AG20443 (cell line): ENCODE measurements at places on chromosomes 6 and 20.

- DNase-seq, result no peak
Observed at GRCh38 chr6:17022604-17023003, 79.2 kb upstream of the STMND1 start.

DNA sequence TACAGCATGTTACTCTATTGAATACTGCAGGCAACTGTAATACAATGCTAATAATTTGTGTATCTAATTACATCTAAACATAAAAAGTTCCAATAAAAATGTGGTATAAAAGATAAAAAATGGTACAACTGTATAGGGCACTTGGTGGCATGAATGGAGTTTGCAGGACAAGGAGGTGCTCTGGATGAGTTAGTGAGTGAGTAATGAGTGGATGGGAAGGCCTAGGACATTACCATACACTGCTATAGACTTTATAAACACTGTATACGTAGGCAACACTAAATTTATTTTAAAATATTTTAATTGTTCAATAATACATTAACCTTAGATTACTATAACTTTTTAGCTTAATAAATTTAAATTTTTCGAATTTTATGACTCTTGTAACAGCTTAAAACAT lies 579.6 kb upstream of the MAN1A1 start:
- DNase-seq, result no peak

DNA sequence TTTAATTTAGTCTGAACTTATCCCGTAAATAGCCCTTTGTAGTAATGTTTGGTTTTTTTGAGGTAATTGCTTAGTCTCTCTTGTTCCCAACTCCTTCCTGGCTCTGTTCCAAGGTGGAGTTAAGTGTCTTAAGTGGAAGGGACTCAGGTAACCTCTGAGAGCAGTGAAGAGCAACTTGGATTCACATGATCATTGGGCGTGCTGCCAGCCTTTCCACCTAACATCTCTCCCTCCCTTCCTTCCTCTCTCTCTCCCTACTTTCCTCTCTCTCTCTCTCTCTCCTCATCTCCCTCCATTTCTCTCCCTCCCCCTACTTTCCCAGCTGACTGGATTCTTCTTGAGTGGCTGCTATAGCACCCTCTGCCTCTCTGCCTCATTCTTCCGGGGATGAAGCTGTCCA lies 232.9 kb upstream of the SASH1 start:
- DNase-seq, result no peak

GRCh38 chr6:53767941-53768340 lies 26.9 kb upstream of the LRRC1 start:
- DNase-seq, result no peak

DNA sequence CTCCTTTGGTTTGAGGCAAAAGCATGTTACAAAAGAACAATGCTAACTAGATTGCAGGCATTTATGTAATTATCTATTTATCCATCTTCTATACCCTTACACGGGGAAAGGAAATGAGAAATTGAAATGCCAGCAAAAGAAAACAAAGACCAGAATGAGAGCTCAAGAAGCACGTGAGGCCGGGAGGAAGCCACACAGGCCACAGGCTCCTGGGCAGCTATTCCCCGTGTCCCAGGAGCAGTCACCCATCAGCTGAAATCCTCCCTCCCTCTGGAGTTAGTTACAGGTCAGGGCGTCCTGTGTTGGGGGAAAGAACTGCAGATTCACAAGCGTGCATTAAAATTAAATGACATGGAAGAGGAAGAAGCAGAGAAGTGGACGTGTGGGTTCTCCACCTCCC lies 64.7 kb upstream of the RPS6KA2 start:
- no peak for DNase-seq

- no peak for DNase-seq
Observed at GRCh38 chr6:132142768-132143167, 191.6 kb upstream of the CCN2 start.

GRCh38 chr6:70459235-70459634 lies 45.9 kb downstream of the FAM135A start:
- no peak for DNase-seq

DNA sequence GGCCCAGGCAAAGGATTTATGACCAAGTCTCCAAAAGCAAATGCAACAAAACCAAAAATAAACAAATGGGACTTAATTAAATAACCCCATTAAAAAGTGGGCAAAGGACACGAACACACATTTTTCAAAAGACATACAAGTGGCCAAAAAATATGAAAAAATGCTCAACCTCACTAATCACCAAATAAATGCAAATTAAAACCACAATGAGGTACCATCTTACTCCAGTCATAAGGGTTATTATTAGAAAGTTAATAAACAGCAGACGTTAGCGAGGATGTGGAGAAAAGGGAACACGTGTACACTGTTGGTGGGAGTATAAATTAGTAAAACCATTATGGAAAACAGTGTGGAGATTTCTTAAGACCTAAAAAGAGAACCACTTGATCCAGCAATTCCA lies 71.1 kb downstream of the CEP162 start:
- no peak for DNase-seq

GRCh38 chr6:113306552-113307145 lies 550.5 kb upstream of the MARCKS start:
- no peak for DNase-seq

DNA sequence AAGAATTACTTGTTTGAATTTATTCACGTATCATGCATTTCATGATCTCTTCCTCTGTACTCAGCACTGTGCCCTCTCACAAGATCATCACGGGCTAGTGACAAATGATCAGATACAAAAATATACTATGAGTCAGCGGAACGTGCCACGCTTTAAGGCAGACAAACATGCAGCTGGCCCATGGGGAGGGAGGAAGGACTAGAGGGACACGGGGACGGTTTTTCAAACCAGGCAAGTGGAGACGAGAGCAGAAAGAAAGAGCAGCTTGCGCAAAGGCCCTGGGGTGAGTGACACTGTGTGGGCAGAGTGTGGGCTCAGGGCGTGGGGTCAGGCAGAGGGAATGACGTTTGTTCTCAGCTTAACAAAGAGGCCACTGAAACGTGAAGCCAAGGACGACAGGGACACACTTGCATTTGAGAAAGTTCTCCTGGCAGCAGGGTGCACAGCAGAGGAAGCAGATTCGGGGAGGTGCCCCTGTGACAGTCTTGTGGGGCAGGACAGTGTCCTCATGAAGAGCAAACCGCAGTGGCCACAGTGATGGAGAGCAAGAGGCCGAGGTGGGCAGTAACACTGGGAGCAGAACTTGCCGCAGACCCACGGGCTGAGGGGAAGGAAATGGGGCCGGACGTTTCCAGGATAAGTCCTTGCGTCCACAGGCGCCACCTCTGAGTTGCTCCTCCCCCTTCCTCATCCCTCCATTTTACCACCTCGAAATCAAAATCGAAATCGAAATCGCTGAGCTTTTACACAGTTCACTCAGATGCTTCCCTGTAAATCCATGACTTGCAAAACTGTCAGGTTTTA lies 6.9 kb upstream of the RPS6KA2 start:
- peak; percentile 68 for DNase-seq

DNA sequence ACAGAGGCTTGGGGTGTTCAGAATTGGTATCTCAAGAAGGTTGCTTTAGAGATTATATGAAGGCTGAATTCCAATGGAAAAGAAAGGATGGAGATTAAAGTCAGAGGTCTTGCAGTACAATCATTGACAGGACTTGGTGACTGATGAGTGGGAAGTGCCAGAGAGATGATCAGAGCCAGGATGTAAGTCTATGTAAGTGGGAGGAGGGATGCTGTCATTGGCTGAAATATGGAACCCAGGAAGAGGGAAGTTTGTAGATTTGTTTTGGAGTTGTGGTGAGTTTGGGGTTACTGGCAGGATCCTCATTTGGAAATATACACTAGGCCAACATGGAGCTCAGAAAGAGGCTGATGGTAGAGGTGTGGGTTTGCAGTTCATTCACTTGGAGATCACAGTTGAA lies 23.8 kb upstream of the TNFAIP3 start:
- DNase-seq, result no peak

DNA sequence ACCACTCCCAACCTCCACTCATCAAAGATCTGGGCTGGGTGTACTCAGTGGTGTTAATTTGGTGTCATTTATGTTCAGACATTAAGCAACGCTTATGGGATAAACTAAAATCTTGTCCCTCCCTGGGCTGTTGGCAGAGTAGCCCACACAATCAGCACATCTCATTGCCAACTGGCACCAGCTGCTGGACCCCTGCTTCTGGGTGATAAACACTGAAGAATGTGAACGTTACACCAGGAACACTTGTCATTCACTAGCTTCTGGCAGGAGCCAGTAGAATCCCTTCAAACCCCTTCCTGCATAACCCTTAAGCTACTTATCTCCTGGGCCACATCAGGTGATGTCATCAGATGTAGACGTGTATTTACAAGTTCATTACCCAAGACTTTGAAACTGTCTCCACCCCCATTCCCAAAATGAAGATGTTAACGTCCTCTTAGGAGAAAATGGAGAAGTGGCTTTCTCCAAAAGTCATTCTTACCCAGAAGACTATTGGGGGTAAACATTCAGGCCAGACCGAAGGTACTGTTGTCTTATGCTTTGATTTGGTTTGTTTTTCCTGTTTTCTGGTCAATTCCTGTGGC lies 107.8 kb upstream of the CD93 start:
- DNase-seq, result no peak

DNA sequence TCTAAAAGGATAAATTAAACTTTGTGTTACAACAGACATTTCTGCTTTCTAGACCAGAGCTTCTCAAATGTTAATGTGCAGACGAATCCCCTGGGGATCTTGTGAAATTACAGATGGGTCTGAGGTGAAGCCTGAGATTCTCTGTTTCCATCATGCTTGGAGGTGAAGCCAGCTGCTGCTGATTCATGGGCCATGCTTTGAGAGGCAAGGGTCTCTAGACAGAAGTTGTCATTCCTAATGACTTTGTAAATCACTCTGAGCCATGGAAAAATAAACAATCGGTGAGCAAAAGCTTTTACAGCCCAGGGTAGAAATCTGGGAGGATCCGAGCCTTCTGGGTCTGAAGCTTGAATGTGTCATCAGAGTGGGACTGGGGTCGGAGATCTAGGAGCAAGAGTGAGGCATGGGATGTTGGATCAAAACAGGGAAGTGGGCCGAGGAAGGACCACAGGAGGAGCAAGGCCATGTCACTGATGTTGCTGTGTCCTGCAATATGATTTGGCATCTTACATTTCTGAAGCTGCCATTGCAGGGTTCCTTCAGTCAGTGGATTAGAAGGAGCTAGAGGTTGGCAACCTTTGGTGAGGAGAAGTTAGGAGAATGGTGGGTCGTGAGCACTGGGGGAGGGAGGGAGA lies 77.3 kb downstream of the TRMT11 start:
- DNase-seq, result no peak

GRCh38 chr6:164749221-164750064 lies 560.0 kb downstream of the C6orf118 start:
- peak; percentile 37 for DNase-seq

DNA sequence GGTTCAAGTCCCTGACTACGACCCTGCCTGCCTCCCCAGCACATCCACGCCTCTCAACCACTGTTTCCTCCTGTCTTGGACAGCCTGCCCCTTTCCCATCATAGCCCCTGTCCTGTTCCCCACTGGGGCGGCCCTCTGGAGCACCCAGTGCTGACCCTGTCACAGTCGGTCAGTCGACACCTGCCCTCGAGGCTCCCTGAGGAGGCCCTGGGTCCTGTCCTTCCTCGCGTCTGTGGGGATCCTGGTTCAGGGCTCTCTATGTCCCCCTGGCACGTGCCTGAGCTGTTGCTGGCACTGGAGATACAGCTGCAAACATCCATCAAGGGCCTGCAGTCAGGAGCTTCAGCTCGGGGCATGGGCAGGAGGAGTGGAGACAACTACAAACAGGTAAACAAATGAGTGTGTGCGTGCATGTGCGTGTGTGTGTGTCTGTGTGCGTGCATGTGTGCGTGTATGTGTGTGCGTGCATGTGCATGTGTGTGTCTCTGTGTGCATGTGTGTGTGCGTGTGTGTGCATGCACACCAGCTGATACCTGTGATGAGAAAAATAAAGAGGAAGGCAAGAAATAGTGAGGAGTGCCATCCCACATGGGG lies 132.8 kb downstream of the PHACTR3 start:
- no peak for DNase-seq
